ENCODE measurements at places on chromosomes 4 and X.
A peak's percentile ranks its signal among the peaks of the same experiment; 100 is the strongest.

GRCh38 chr4:98516042-98516440, 142.4 kb downstream of the TSPAN5 start:
- peak; percentile 36 for DNase-seq

DNA sequence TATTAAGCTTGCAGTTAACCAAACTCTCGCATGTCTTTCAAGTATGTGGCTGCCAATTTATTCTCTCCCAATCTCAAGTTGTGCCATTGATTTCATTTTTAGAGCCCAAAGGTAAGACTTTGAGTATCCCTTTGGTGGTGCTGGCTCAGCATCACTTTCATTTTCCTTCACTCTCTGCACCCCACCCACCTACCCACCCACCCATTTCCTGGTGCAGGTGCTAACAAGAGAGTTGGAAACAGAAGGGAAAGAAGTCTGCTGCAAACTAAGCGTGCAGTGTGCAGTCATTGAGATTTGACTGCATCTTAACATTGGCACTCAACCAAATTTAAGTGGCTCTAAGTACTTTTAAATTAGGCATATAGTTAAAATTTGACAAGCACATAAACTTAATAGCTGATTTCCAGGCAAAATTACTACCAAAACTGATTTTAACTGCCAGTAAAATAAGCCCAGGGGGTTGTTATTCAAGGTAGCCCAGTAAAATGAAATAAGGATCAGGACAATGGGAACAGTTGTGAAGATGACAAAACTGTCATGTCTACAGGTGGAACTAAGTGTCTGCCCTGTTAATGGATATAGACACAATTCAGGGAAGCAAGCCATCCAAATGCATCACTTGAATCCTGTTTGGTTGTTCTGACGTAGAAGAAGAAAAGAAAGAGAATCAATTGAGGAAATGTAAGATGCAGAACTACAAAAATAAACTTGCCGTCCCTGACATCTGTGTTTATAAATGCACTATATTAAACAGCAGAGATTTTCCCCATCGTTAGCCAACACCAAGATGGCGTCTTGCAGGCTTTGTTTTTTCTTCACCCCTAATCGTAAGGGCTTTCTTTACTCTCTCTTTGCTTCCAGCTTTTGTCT, 184.2 kb downstream of the KDR start:
- no peak for DNase-seq

- DNase-seq = no peak
Observed at GRCh38 chr4:108888769-108889168, 125.9 kb upstream of the ETNPPL start.

DNA sequence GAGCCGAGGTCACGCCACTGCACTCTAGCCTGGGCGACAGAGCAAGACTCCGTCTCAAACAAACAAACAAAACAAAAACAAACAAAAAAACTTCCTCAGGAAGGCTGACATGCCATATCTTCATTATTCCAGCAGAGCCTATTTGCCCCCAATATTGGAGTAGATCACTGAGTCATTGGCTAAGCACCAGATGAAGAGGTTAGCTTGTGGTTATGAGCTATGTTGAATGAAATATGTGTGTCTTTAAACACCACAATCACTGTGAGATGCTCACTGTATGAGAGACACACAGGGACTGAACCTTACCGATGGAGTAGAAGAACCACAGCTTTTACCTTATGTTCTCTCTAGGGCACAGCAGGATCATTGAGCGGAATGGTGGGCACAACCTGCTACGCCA, 122.1 kb upstream of the EOLA2 start:
- no peak for DNase-seq

GRCh38 chr4:139030614-139031235, 15.1 kb downstream of the NOCT start:
- peak; percentile 64 for DNase-seq

DNA sequence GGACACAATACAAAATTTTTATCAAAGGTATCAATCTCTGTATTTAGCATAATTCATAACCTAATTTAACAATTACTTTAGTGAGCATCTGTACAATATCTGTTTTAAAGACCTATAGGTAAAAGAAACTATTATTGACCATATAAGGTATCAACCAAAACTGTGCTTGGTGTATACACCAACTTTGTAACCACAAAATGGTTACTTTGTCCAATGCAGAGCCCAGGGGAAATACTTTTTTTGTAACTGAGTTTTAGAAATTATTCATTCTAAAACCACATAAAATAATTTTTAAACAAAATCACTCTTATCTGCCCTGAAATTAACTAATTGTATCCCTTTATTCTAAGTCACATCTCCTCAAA, 5.0 kb downstream of the CXXC4 start:
- DNase-seq = no peak

DNA sequence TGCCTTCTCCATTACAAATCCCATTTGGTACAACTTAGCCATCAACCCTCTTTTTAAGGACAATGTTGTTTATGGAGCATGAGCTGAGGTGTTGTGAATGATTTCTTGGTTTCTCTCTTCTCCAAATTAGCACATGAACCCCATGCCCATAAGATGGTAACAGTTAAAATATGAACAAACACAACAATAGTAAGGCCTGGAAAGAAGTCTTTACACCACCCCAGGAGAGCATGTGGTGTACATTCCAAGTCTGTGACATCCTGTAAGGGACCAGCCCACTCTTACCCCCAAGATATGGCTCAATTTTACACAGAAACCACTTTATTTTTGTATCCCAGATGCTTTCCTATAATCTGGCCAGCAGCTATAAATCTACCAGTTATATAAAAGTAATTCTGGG, 226.1 kb downstream of the COX18 start:
- no peak for DNase-seq

DNA sequence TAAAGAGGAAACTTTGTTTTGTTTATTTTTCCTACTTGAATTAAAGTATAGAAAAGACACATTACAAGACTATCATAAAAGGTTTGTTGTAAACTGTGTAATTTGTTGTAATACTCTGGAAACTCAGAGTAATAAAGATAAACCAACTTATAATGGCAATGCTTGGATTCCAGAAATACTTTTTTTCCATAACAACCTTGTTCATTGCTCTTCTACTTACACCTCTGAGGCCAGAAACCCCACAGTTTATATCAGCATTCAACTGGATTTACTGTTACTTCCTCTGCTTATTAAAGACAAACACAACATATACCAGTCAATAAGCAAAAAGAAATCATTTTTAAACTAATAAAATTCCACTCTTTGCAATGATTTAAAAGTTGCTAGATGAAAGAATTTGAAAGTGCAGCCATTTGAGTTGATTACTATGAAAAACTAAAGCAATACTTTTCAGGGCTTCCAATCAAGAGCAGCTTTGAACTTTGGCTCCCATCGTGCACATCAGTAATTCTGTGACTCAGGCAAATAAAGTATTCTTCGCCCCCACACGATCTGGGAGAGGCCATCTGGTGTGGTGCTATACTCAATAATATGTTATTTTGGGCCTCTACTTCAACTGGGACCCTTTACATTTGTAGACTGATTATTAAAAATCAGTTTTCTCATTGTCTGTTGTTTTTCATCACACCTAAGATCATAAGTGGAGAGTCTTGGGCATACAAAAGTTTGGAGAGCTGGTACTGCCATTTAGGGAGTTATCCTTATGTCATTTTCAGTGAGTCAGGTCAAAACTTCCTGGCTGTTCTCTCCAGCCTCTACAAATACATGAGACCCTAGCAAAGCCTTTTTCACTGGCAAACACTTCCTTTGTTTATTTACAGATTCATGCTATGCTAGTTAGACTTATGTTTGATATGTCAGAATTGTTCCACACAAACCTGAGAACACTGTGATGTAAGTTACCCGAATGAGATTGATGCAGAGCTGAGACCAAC, 20.5 kb downstream of the DDIT4L start:
- DNase-seq = no peak

GRCh38 chrX:150680974-150681373, 12.2 kb upstream of the MTMR1 start:
- peak; percentile 53 for DNase-seq

Measured in SW480 (cell line).